ENCODE measurements at places on chromosomes 1 and 21.

DNA sequence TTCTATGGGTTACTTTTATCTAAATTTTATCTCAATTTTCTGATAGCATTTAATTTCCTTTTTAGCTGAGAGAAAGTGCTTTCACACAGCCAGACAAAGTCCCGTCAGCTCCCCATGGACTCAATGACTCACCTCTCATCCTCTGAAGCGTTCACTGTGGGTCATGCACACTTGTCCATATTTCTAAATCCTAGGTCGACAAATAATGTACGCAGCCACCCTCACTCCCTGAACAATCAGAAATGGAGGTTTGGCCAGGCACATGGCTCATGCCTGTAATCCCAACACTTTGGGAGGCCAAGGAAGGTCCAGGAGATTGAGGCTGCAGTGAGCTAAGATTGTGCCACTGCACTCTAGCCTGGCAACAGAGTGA, 42.4 kb upstream of the COA6 start:
- no peak for DNase-seq

DNA sequence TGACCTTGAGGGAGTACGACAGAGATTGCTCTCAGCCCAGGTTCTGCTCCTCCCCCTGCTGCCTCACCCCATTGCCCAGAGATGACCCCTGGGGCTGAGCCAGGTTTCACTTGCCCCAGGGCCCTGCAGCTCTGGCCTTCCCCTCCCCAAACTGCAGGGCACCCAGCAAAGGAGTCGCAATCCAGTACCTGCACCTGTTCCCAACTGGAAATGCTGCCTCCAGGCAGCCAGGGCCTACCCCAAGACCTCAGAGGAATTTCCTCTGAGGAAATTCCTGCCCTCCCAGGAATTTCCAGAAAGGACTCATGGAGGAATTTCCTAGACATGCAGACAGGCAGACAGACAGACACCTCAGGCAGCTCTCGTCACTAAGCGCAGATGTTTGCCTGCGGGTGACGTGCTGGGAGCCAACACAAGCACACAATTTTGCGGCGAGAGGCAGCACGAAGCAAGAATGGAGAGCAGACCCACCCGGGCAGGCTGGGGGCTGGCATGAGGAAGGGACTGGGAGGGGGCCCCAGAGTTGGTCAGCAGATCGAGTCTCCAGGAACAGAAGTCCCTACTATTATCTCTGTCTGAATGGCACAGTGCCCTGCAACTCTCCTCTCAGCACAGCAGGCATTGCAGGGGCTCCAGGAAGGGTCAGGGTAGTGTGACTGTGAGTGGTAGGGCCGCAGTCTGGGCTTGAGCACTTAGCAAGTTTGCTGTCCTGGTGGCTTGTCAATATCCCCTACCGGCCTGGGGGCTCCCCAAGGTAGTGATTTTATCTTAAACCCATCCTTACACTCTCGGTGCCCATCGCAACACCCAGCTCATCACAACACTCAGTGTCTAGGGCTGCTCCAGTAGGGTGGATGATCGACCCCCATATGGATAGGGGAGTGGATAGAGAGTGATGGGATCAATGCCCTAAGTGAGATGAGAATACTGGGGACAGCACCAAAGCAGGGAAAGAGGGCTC, 2.9 kb upstream of the EFNA1 start:
- no peak for DNase-seq

DNA sequence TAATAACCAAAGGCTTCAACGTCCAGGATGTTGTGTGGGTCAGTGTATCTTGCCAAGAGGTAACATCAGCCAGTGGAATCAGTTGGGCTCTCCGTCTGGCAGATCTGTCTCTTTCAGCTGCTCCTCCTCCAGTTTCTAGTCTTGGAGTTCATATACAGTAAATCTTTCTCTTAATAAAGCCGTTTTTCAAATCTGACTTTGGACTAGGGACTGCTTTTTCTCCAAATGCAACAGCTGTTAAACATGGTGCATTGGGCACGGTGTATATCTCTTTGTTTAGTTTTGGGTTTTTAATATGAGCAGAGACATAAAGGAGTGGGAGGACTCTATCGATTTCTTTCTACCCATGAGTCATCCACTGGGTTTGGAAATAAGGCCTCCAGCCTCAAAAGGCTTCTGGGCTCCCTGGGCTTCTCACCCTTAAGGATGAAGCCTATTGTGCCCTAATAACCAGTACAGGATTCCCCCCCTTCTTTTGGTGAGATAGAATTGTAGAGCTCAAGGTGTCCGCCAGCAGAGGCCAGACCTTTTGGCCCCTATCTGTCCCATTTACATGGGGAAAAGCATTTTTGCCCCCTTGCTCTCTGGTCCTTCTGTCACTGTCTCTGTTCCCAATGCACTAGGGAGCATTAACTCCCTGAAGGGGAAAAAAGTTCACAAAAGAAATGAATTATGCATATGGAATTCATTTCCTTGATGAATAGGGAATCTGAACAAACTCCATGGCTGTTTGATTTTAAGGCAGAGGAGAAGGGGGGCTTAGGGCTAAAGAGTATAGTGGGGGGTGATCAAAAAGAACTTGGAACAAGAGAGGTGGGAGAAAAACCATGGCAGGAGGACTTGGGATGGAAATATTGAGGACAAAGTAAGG, 86.0 kb downstream of the PBX1 start:
- no peak for DNase-seq

DNA sequence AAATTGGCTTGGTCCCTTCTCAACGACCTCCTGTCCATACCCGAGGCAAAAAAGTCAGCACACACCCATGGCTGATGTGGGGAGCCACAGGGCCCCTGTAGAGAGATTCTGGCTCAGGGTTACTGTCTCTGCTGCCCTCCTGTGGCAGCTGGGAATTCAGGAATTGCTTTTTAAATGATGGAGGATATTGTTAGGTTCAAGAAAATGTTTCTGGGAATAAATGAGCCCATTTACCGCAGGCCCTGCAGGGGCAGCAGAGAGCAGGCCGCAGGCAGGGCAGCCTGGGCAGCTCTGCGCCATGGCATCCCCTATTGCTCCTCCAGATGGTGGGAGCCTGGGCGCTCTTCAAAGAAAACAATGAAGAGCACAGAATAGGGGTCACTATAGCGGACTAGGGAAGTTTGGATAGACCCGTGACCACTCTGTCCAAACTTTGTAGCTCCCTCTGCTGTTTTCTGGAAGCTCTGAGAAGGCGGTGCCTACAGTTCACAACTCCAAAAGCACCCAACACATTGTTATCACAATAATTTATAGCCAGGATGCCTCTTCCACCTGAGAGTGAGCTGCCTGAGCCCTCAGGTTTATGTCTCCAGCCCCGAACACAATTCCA, 201.1 kb downstream of the BACH1 start:
- DNase-seq, result no peak

DNA sequence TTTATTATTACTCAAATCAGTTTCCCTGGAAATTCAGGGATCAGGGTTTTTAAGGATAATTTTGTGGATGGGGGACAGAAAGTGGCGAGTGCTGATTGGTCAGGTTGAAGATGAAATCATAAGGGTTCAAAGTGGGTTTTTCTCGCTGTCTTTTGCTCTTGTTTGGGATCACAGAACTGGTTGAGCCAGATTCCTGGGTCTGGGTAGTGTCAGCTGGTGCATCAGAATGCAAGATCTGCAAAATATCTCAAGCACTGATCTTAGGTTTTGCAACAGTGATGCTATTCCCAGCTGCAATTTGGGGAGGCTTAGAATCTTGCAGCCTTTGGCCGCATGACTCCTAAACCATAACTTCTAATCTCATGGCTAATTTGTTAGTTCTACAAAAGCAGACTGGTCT, 9.3 kb downstream of the CHI3L2 start:
- DNase-seq, result no peak

DNA sequence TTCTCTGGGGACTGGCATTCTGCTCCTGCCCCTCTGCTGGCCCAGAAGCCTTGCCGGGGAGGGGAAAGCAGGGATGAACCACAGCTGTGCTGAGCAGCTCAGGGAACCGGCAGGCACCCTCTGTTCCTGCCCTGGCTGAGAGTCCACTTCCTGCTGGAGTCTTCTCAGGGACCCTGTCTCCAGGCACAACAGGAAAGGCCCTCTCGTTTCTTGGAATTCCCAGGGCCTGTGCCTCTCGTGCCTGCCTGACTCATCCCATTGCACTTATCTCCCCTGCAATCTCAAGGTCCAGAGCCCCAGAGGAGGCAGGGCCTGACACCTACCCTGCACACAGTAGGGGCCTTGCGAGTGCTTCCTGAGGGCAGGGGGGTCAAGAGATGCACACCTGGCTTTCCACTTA, 1.1 kb upstream of the EDN2 start:
- no peak for DNase-seq

DNA sequence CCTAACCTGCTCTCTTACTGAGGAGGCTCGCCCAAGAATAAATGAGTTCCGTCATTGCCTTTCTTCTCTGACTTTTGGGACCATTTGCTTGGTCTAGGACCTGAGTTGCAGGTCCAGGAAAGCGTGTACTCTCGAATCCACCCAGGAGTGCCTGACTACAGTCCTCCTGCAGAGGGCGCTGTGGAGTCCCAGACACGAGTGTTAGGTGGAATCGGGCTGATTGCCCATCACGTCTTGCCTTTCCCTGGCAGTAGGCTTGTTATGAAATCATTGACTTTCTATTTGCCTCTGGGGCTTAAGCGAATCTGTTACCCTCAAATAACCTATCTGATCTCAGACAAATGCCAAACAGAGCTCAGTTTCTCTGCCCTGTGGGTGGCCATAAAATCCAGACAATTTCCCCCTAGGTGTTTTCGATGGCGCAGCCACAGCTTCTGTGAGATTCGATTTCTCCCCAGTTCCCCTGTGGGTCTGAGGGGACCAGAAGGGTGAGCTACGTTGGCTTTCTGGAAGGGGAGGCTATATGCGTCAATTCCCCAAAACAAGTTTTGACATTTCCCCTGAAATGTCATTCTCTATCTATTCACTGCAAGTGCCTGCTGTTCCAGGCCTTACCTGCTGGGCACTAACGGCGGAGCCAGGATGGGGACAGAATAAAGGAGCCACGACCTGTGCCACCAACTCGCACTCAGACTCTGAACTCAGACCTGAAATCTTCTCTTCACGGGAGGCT, at the start of gene IL20:
Gene IL20 (plus strand): TSS at position 685 of the 733 bp plus-strand sequence. CDS start 230 bp downstream, outside the sequence.
- DNase-seq, result peak; percentile 77

DNA sequence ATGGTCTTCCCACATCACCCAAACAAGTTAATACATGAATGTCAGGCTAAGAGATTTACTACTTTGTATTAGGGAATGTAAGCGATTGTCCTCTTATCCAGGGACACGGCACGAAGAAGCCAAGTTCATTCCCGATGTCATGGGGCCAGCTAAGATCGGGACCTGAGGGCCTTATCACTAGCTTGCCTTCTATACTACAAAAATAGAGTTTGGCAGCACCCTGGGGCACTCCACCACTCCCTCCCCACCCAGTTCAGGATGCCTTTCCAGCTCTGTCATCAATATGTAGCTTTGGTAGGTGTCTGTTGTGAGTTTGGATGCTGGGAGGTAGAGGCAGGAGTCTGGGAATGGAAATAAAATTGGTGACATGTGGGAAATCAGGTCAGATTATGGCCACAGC, 197.5 kb downstream of the ATG4C start:
- no peak for DNase-seq

GRCh38 chr1:182806015-182806678, 16.6 kb downstream of the NPL start:
- DNase-seq, result no peak
